NCI-H2029 (cell line): ENCODE measurements at places on chromosomes 7 and 10.

DNA sequence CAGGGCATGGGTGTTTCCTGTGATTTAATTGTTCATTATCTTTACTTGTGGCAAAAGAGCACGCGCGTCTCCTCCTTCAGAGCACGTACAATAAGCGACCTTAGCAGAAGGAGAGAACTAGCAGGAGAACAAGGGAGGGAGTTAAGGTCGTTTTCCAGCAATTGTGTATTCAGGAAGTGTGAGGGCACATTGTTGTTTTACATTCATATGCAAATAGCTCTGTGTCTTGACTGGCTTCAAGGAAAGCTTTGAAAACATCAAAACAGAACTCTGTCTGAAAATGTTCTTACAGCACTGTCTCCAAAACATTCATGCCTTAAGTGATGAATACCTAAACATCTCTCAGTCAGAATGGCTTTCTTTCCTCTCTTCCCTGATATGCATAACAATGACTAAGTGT, 499.1 kb downstream of the ACTR3B start:
- DNase-seq = no peak

GRCh38 chr10:9762966-9763656, 1254.6 kb upstream of the CELF2 start:
- no peak for DNase-seq

DNA sequence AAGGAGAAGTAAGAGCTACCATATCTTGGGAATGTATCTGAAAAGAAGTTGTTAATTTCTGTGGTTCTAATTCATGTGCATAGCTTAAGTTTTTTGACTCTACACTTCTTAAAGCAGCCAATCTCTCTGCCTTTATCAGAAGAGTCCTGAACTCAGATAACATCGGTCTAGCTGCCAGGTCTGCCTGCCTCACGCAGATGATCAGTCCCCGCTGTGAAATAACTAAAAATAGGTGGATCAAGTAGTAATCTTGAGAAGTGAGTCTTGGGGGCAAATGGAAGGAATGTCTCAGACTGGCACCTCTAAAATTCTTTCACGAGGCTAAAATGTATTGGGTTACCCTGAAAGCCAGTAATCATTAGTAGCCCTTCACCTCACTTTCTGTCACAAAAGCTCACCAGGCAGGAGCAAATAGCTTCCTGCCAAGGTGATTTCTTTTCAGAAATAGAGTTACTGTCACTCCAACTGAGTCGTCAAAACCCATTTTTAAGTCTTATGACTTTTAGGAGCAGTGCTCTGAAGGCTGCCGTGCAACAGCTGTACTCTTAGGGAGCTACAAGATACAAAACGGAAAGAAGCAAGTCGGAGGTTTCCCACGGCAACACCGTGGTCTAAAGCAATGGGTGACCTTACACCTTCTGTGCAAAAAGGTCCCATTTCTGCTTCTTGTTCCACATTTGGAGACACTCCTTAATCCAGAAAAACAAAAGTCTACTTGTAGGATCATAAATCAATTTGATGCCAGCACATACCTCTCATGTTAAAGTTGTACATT, 85.2 kb downstream of the ABCB5 start:
- DNase-seq = no peak

DNA sequence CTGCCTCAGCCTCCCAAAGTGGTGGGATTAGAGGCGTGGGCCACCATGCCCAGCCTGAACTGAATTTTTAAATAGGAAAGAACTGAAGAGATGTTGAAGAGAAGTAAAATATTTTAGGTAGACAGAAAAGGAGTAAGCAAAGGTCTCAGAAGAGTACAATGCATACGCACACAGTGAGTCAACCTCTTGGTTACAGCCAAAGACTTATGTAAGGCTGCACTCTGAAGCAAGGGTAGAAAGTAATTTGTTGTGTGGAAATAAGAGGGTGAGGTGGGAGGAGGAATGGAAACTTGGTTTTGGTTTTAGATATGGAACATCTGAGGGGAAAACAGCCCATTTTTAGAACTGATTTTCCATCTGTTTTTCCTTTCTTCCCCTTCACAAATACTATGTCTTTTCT, 17.6 kb downstream of the KRIT1 start:
- DNase-seq = no peak

DNA sequence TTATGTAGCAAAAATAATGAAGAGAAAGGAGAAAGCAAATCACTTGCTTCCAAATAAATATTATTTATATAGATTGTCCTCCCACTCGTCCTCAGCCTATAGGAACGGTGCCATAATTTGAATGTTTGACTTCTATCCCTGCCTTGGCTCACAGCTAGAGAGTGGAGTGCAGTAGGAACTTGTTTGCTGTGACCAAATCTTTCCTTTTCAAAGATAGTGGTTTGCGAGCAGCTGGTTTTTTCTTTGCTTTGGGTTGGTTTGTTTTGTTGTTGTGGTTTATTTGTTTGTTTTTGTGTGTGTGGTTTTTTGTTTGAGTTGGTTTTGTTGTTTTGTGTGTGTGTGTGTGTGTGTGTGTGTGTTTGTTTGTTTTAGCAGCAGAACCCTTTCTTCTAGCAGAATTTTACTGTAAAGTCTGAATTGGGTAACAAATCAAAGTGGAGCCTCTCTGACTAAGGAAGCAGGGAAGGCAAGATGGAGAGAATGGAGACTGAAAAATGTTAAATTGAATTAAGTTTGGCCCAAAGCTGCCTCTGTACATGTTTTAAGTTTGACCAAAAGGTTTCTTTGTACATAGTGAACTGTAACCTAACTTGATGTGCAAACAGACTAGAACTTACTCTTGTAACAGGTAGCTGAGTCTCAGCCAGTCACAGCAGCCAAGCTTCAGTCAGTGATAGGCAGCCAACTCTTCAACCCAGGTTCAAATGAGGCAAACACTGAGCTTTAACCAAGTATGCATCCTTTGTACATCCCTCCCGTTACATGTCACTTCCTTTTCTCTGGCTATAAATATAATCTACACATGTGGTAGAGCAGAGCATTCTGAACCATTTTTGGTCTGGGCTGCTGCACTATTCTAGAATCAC, 149.5 kb upstream of the LRGUK start:
- peak; percentile 24 for DNase-seq

DNA sequence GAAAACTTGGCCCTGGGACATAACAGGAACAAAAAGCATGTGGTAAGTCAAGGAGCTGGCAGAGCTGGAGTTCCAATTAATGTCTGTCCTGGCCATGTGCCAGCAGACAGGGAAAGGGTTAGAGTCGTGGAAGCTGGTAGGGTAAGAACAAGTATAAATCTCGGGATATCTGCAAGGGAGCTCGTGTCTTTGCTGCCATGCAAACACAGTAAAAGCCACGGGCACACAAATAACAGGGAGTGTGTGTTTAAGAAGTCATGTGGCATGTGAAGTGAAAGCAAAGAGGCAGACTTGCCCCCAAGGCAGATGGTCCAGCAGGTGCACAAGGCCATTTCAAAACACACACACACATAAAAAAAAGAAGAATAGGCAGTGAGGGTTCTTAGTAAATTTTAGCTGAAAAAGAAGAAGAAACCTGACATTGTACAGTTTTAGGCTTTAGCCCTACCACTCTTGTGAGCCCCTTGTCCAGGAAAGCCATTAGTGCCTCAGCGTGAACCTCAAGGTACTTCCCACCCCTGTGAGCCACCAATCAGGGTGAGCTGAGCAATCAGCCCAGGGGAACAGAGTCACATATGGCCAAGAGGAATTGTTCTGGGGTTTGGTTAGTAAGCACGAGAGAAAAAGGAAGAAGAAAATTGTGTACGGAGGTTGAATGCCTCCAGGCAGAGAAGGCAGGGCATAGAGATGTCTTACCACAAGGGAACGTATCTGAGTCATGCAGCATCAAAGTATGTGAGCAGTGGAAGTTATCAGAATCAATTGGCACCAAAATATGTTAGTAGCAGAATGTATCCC, 32.8 kb upstream of the ARHGAP12 start:
- peak; percentile 63 for DNase-seq

- DNase-seq = no peak
These were observed 217.4 kb downstream of the GRM8 start for GRCh38 chr7:127035203-127035849.

DNA sequence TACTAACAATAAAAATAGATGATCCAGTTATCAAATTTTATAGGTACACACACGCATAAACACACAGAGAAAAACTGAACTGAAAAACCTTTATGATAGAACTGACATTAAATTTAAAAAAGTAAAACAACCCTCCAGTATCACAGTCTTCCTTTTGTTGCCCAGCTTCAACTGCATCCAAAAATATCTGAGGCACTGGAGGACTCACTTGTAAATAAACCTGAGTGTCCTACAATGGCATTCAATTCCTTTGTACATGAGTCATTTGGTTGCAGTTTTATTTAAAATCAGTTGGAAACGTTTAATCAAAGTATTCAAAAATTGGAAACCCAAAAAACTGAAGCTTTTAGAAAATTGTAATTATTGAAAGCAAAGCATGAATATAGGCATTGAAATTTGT, 265.2 kb upstream of the CSTF2T start:
- DNase-seq = no peak

DNA sequence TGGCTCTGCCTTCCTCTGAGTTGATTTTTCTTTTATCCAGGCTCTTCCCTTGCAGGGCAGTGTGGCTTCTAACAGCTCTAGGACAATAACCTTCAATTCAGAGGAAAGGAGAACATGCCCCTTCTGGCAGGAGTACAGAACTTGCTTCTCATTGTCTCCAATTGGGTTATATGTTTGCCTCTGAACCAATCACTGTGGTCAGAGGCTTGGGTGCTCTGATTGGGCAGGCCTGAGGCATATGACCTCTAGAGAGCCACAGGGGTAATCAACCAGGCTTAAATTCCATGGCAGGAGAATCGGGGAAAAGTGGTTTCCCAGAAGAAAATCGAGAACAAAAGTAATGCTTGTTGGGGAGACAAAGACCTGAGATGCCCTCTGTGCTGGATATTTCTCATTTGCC, 240.0 kb downstream of the REEP3 start:
- DNase-seq = no peak

- no peak for DNase-seq
These were observed 11.5 kb upstream of the C10orf53 start for GRCh38 chr10:49667991-49668390.

GRCh38 chr7:56007167-56007652, 42.8 kb downstream of the NIPSNAP2 start:
- no peak for DNase-seq

DNA sequence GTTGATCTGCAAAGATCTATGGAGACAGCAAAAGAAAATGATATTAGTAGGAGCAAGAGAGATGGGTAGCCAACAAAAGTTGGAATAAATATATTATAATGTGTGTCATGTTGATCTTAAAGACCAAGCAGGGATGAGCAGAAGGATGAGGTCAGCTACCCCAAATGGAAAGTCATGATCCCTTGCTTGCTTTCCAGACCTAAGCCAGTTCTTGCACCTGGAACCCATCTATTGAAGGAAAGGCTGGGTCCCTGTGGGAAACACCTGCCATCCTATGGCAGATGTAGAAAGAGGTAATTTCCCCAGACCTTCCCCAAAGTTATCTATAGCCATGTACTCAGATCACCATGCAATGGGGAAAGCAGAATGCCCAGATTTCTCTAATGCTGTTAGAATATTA, 52.5 kb downstream of the LYZL2 start:
- DNase-seq = no peak

DNA sequence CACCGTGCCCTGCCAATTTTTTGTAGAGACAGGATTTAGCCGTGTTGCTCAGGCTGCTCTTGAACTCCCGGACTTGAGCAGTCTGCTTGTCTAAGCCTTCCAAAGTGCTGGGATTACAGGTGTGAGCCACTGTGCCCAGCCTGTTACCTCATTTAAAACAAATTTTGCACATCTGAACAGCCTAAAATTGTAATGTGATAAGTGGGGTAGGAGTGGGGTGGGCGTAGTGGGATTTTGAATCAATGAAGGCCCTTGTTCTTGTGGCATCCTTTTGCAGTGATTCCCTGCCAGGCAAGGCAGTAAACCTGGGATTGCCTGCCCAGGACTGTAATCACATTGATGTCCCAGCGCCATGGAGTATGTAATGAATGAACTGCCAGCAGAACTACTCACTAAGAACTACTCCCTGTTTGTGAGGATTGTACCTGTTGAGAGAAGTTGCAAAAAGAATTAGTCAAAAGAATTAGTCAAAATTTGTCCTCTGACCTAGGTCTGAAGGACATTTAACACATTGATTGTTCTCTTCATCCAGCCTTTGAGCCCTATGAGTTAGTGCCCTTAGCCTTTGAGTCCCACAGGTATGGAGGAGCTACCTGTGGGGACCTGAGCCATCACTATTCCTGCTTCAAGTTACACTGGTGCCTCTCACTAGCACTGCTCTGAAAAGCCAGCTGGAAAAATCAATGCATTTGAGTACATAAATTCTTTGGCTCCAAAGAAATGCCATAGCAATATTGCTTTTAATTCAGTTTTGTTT, 5.3 kb downstream of the RPS24 start:
- DNase-seq = no peak

DNA sequence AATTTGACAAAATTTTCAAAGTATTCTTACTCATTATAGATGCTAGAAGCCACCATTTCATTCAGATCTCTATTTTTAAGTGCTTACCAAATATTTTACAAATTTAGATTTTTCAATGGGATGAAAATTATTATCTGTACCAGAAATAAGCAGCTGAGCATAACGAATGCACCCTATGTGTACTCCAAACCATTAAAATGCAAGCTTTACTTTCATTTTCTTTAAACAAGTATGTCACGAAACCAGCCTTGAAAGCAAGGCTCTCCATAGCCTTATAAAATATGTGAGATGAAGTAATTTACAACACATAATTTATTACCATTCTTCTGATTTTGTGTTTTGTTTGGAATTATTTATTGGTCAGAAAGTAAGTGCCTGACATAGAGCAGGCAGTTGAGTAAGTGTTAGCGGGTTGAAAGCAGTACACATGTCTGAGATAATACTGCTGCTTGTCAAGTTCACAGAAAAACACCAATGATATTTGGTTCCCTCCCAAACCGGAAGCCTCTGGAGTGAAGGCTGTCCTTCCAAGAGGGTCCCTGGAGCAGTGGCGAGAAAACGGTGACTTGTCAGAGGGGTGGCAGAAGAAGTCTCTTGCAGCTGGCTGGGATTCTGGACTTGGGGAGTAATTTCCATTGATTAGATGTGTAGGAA, 322.7 kb upstream of the PFKP start:
- no peak for DNase-seq

GRCh38 chr7:94357076-94357475, 37.6 kb upstream of the COL1A2 start:
- DNase-seq = no peak

DNA sequence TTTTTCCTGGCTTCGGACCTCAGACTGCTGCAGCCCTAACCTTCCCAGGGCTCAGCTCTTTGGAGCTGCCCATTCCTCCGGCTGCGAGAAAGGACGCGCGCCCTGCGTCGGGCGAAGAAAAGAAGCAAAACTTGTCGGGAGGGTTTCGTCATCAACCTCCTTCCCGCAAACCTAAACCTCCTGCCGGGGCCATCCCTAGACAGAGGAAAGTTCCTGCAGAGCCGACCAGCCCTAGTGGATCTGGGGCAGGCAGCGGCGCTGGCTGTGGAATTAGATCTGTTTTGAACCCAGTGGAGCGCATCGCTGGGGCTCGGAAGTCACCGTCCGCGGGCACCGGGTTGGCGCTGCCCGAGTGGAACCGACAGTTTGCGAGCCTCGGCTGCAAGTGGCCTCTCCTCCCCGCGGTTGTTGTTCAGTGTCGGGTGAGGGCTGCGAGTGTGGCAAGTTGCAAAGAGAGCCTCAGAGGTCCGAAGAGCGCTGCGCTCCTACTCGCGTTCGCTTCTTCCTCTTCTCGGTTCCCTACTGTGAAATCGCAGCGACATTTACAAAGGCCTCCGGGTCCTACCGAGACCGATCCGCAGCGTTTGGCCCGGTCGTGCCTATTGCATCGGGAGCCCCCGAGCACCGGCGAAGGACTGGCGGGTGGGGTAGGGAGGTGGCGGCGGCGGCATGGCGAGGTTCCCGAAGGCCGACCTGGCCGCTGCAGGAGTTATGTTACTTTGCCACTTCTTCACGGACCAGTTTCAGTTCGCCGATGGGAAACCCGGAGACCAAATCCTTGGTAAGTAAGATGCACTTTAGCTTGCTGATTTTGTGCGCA, at the start of gene PLXDC2:
Gene PLXDC2 (plus strand): TSS at position 22 of the 820 bp plus-strand sequence.
- no peak for DNase-seq
